ENCODE measurements at places on chromosomes 1 and 21.

DNA sequence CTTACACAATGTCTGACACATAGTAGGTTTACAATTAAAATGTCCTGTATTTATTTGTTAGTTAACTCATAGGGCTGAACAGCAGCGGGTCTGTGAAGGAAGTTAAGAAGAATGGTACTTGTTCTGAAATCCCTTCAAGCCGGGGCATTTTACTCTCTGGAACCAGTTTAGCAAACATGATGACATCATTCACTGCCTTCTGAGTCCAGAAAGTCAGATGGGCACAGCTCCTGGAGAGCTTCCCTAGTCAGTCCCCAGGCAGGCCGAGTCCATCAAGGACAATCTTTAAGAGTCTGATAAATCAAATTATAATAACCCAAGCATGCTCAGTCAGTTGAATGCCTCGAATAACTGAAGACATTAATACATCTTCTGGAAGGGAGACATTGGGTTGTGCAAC is 125.4 kb upstream of the DAB1 start:
- DNase-seq = no peak

DNA sequence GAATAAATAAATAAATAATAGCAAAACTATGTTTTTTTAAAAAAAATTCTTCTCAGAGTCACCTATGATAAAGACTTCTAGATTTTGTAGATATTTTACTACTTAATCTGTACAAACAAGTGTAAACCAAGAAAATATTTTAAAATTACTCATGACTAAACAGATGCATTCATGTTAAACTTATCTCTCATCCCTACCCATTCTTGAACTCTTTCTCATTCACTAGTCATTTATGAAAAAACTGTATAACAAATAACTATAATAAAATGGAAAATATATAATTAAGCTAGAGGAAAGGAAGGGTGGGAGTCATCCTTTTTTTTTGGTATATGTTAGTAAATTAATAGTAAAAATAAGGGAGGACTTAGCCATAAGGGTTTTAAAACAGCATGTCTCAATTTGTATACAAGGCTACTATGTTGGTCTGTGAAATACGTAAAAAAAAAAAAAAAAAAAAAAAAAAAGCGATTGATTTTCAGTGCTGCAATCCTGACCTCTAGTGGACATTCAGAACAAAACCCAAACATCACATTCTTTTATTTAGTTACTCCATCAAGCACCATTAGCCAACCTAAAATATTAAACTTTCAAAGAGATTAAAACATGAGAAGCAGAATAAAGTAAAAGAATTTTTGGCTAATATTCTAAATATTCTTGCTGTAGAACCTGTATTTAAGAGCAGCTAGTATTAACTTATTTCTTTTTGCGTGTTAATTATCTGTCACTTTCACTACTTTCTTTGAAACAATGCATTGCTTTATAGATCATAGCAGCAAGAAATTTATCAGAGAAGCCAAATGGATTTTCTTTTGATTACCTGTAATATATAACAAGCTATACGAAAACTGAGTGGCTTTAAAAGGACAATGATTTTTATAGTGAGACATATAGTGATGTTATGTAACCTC is 255.8 kb upstream of the CACYBP start:
- peak; percentile 59 for DNase-seq

DNA sequence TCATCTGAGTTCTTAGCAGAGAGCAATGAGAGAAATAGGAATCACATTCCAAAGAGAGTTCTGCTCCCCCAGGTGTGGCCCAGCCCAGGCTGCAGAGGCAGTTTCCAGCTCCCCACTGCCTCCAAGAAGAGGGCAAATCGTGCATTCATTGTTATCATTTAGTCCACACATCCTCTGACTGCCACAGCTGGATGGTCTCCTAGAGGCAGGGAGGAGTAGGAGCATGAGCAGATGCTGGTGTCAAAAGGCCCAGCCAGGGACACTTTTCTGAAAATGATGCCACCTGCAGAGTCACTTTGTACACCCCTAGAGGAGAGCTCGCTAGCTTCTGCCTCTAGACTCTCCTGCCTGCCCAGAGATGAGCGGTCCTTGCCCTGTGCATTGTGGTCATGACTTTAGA is 33.6 kb upstream of the GNPAT start:
- DNase-seq = no peak

GRCh38 chr1:66985835-66986234 is 61.0 kb downstream of the MIER1 start:
- no peak for DNase-seq

GRCh38 chr1:245085508-245086095 is 69.2 kb upstream of the KIF26B start:
- peak; percentile 97 for DNase-seq

- DNase-seq = no peak
Observed at GRCh38 chr1:230589951-230590350, 52.3 kb upstream of the COG2 start.

DNA sequence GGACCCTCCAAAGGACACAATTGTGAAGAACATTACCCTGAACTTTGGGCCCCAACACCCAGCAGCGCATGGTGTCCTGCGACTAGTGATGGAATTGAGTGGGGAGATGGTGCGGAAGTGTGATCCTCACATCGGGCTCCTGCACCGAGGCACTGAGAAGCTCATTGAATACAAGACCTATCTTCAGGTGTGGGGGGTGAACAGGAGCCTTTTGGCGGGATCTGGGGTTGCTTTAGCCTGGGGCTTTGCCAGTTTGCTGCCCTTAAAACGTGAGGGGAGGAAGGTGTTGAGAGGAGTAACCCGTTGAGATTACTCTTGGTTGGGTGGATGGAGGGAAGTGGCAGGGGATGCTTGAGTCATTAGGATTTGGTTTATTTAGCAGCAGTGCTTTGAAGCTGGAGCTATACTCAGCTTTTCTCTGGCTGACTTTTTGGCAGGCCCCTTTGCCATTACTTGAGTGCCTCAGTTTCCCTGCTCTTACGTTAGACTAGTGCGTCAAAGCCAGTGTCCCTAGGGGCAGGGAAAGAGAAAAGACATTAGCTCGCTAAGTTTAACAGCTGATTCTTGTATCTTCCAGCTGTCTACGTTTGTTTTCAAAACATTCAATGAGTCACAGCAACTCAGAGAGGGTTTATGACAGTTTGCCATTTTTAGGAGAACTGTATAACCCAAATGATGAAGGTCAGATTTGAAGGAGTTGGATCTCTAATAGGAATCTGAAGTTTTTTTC is 4.4 kb downstream of the NDUFS2 start:
- DNase-seq = no peak

DNA sequence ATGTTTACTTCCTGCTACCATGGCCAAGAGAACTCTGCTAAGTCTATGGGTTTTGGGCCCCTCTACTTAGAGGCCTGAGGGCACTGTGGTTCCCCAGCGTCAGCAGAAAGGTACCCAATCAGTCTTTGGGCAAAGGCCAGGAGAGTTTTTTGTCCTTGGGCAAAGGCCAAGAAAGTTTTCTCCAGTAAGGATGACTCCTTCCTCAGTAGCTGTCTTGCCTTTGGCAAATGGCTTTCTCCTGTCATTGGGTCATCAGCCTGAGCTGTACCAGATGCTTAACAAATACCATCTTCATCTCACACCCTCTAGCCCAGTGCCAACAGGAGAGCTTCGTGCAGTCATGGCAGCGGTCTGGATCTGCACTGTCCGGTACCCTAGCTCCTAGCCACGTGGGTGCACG is 199.3 kb upstream of the TMEM51 start:
- DNase-seq = peak; percentile 89
